Pons (tissue), 1 donor: ENCODE measurements at places on chromosomes 7 and 10.

- DNase-seq = peak; percentile 17
Measured at GRCh38 chr7:70092314-70093204, 494.3 kb downstream of the AUTS2 start.

DNA sequence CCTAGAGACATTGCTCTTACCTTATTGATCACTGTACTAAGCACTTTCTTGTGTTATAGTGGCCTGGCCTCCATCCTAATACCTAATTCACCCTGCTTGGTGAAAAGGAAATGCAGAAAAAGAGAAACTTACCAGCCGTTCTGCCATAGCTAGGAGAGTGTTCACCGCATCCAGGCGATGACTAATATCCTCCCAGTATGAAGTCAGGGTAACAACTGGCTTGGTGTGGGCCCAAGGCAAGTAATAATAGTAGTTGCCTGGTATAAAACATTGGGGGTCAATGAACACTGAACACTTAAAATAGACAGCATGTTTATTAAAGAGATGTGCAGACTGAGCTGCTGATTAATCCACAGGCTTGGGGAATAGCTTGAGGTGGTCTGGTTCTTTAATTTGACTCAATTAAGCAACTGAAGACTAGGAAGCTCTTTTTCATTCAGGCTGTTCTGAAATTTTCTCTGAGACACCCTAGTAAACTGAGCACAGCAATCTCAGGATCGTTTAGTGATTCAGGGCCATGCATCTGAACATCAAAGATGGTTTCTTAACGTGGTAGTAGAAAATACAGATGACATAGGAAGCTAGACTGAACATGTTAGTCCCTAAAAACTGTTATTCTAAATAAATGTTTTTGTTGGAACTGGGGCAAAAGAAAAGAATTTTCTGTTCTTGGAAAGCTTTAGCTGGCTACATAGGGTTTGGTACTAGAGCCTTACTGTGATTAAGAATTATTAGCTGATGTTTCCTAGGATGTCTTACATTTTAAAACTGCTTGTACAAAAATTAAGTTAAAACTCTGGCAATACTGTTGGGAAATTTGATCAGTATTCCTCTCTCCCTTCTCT, 102.2 kb downstream of the MYOF start:
- DNase-seq = no peak

- DNase-seq = no peak
Measured at GRCh38 chr10:31918671-31919409, 9.8 kb downstream of the ARHGAP12 start.

- DNase-seq = no peak
Measured at GRCh38 chr10:46215426-46215825, 71.4 kb upstream of the ANTXRL start.

DNA sequence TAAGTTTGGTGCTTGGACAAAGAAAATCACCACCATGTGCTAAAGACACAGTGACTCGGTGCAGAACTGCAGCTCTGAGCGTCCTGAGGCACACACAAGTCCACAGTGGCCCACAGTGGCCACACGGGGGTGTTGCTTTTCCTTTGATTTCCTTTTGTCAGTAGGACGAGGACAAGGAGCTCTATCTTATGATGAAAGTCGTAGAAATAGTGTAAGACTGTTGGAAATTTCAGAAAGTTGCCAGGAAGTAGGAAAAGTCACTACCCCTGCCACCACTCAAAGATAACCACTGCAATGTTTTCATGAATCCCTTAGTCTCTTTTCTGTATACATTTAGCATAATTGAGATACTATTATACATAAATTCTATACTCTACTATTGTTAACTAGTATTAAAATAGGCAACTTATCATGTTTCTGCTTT, 146.0 kb downstream of the TNS3 start:
- DNase-seq = peak; percentile 78

DNA sequence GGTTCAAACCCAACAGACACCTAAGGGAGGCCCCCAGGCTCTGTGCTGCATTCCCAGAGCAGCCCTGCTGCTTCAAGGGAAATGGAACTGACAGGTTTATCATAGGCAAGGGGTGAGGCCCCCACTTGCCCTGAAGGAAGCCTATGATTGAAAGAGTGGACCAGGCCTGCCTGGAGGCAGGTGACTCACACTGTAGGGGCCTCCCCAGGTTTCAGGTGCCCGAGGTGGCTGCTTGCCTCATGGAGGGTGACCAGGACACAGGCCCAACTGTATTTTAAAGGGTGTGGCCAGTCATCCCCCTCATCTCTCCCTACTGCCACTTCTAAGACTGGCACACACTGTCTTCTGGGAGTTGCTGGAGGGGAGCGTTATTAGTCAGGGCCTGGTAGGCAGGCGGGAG, 85.4 kb downstream of the ATXN7L1 start:
- DNase-seq = no peak

DNA sequence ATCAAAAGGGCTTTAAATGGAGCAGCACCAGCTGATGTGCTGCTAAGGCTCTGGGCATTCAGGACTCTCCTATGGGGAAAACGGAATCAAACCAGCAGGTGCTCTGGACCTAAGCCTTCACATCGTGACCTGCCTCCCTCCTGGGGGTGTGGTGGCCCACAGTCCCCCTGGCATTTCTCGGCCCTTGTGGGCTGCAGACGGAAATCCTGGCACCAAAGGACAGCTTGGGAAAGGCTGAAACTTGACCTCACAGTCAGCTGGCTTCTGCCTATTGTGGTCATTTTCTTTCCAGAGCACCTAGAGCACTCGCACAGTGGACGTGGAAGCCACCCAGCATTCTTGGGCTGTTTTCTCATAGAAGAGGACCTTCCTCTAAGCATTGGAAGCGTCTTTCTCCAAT, 74.8 kb downstream of the TPST1 start:
- no peak for DNase-seq

DNA sequence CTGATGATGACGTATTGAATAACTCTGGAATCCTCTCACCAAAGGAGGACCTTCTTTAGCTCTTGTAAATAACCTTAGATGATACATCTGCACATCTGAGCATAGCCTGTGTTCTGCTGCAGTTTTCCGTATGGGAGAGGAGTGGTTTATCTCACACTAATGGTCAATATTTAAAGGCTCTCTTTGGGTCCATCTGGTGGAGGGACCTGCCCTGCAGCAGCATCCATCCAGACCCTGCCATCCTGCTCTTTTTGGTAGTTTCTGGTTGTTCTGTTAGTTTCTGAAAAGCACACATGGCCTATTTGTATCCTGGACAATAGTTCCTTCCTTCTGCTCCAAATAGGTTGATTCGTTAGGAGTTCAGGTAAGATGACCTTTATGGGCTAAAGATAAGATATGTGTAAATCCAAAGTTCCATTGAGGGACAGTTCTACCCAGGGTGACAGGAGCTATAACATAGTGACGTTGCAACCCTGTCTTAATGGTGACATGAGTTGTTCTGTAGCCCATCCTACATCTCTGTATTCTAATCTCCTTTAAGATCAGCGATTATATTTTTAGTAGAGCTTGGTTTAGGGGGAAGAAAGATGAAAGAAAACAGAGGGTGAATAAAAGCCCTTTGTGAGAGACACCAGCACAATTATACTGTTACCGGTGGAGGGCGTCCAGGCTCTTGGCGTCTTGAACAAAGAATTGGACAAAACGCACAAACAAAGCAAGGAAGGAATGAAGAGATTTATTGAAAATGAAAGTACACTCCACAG, 60.0 kb upstream of the KLF14 start:
- DNase-seq = peak; percentile 61

DNA sequence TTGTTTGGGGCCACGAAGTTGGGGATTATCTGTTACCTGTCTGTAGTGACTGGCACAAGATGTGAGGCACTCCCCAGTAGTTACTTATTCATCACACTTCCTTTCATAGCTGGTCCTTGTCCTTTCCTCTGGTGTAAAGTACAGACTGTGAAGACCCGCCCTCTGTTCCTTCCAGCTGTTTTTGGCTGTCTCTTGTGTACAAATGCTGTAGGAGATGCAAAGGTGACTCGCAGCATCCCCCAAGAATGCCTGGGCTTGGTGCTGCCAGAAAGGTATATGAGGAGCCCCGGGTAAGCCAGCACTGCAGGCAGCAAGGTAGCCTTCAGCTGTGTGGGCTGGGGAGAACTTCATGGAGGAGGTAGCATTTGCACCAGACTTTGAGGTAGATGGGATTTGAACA, 236.6 kb downstream of the EBF3 start:
- no peak for DNase-seq

DNA sequence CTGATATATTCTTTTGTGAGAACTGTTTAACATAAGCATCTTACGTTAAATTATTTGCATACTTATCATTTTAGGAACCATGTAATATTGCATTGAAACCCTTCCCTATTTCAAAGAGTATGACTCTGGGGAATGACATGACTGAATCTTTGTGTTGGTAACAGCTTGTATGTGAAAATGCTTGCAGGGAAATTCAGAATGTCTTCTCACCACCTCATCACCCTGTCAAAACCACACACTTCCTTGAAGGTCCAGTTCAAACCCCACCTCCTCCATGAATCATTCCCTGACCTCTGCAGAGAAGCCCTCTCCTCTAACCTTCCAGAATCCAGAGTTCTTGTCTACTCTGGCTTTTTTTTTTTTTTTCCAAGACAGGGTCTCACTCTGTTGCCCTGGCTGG, 26.3 kb upstream of the NKX2-3 start:
- DNase-seq = no peak

- no peak for DNase-seq
Measured at GRCh38 chr10:27723436-27723835, 22.2 kb downstream of the MKX start.

- DNase-seq = no peak
Measured at GRCh38 chr7:91137788-91138368, 126.4 kb upstream of the FZD1 start.
